ENCODE measurements at places on chromosomes 5 and 9.

- DNase-seq, result no peak
These were observed 67.9 kb downstream of the PSMB7 start for GRCh38 chr9:124347206-124347967.

GRCh38 chr9:137552022-137552768 is 516 bp downstream of the MRPL41 start:
- DNase-seq, result peak; percentile 11

DNA sequence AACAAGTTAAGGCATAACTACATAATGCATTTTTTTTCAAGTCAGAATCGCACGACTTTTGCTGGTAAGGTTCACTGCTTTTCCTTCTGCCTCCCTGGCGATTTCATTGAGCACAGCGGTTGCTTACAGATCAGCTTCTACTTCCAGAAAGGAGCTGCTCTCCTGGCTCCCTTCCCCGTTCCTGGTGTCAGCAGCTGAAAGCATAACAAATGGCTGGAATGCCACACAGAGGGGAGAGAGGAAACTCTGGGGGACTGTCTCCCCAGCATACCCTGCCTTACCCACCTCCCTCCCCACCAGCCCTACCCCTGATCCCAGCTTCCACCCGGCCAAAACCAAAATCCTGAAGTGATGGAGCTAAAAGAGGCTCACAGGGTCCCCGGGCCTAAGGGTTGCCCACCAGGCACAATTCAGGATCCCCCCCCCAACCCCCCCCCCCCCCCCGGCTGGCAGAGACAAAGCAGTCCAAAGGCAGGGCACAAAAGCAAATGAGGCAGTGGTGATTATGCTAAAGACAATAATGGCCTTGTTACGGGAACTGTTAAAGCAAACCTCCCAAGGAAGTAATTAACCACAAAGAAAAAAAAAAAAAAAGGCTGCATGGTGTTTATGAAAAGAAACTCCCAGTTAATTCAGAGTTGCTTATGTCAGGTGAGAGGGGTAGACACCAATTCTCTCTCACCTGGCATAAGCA is 126.1 kb upstream of the WWC1 start:
- DNase-seq, result peak; percentile 38

DNA sequence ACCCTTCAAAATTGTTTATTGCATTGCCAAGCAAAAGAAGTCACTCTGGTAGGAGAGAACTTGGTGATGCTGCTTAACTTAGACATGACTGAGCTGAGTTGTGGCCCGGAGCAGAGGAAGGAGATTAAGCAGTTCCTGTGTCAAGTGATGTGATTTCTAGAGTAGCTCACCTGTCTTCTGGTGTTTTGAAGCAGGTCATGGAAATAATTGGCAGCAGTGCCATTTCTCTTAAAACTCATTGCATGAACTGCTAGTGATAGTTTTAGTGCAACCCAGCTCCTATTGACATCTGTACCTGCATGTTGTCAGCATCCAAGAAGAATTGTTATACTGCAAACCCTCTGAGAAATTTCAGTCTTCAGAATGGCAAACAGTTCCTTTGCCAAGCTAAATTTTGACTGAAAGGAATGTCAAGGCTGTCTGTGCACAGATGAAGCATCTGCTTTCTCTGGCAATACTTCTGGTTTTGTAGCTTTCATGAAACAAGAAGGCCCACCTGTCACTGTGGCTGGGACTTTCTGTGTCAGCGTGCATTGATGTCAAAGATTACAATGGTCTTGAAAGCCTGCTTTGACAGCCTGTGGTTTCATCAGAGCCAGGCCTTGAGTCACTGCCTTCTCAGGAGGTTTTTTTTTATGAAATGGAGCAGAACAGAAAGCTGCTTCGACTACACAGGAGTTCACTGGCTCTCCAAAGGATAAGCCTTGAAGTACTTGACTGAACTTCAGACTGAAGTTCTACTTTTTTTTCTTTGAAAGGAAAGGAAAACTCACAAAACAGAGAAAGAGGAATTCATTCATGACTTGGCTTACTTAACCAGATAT is 90.6 kb downstream of the RALGPS1 start:
- no peak for DNase-seq

DNA sequence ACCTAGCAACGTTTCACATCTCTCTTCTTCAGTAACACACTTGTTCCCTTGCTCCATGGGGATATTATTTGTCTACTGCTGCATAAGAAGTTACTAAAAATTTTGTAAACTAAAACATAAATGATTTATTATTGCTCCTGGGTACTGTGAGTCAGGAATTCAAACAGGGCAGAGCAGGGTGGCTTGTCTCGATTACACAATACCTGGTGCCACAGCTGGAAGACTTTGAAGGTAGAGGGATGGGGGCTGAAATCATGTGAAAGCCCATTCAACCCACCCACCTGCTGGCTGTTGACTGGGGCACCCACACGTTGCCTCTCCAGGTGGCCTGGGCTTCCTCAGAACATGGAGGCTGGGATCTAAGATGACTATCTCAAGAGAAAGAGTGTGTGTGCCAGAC is 213.2 kb downstream of the ESM1 start:
- no peak for DNase-seq

- DNase-seq, result no peak
These were observed 15.2 kb upstream of the SH3RF2 start for GRCh38 chr5:145921211-145921610.

DNA sequence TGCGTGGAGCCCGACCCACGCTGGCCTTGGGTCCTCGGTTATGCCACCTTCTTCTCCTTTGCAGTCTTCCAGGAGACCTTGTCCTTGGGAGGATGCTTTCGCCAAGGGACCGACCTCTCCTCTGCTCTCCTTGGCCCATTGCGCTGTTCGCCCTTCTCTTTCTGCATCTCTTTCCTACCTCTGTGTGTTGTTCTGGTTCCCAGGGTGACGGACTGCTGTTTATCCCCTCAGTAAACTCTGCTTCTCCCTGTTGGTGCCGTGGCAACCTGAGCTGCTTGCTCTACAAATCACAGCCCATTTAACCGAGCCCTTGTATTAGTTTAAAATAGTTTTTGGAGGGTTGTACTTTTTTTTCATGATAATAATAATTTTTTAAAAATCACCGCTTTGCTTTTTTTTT is 97.9 kb downstream of the DAPK1 start:
- DNase-seq, result no peak

DNA sequence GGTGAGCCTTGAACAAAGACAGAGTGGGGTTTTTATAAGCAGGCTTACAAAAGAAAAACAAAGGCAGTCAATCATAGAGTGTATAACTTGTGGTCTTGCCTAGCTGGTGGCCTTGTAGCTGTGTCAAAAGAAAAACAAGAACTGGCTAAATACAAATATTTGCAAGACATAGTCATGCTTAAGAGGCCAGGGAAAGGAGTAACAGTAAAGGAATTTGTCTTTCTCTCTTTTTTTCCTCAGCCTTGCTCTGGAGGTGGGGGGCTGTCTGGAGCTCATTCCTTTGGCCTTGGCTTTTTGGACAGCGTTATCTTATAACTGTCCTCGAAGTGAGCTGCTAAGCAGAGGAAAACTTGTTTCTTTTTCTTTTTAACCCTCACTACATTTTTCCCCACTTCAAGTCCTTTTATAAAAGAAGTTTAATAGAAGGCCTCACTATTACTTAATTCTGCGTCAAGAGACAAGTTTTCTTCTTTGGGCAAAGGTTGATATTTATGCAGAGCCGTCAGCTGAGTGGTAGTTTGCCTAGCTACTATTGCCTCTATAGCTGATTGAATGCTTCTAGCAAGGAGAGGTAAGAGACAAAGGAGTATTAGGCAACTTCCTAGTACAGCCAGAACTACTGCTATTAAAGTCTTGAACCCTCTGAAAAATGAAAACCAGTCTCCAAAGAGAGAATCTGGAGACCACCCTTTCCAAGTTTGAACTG is 14.3 kb downstream of the CEL start:
- DNase-seq, result no peak

GRCh38 chr9:91307279-91307678 is 54.4 kb downstream of the AUH start:
- no peak for DNase-seq

- DNase-seq, result no peak
These were observed 16.3 kb upstream of the IGFBPL1 start for GRCh38 chr9:38440516-38440915.

DNA sequence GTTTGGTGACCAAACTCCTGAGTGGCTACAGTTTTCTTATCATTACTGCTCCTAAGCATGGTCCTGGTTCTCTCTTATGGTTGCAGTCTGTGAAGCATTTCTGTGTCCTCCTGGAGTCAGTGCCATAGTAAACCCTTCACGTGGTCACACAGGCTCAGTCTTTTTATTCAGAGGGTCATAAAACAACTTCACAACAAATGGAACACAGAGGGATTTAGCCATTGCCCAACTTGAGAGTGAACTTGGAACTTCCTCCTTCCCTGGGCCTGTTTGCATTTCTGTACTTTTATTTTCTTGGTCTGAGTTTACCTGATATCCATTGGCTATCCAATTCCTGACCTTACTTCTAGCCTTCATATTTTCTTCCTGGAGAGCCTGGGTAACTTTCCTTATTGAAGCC is 144.9 kb downstream of the CCDC192 start:
- no peak for DNase-seq

GRCh38 chr5:11082404-11082945 is 321.4 kb upstream of the DAP start:
- no peak for DNase-seq

DNA sequence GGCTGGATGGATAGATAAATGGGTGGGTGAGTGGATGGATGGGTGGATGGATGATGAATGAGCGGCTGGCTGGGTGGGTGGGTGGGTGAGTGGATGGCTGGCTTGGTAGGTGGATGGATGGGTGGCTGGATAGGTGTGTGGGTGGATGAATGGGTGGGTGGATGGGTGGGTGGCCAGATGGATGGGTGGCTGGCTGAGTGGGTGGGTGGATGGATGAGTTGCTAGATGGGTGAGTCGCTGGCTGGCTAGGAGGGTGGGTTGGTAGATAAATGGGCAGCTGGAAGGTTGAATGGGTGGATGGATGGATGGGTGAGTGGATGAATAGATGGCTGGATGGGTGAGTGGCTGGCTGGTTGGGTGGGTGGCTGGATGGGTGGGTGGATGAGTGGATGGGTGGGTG is 27.9 kb upstream of the CEP72 start:
- DNase-seq, result no peak

DNA sequence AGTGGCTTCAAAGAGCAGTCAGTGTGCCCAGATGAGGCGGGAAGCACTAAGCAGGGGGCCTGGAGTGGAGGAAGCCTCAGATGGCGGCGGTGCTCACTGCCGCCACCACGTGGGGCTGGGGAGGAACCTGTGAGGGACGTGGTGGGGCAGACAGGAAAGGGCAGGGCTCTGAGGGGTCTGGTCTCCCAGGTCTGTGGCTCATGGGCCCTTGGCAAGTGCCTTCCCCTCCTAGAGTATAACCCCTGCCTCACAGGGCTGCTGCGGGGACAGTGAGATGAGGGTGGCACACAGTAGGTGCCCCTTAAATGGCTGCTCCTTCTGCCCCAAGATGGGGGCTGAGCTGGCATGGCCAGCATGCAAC is 26.6 kb downstream of the NR5A1 start:
- DNase-seq, result no peak

DNA sequence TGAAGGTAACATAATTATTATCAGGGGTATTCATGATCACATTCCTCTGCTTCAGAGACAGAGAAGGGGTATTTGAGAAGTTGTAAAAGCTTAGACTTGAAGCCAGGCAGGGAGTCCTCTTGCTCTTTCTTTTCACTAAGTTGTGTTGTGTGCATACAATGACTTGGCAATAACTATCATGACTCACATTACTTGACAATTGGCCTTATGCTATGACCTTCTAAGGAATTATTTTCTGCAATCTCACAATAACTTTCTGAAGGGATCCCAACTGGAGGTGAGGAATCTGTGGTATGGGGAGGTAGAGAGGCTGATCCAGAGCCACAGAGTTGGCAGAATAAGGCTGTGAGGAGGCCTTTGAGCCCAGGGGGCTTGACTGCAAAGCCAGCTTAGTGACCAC is 622.3 kb downstream of the MTRR start:
- no peak for DNase-seq

DNA sequence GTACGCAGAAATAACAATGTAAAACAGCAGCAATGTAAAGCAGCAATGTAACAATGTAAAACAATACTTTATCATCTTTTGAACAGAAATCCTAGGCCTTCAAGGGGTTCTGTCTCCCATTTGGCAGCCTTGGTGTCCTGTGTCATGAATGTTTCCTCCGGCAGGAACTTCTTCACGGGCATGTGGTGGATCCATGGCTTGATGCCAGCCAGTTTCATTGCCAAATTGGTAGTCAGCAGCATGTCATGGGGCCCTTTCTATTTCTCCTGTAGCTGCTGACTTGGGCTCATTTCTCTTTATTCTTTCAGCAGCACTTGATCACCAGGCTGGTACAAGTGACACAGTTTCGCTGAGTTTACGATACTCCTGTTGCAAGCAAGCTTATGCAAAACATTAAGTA is 275.3 kb downstream of the HTR1A start:
- DNase-seq, result no peak

GRCh38 chr5:67058998-67059743 is 137.4 kb downstream of the CD180 start:
- no peak for DNase-seq

DNA sequence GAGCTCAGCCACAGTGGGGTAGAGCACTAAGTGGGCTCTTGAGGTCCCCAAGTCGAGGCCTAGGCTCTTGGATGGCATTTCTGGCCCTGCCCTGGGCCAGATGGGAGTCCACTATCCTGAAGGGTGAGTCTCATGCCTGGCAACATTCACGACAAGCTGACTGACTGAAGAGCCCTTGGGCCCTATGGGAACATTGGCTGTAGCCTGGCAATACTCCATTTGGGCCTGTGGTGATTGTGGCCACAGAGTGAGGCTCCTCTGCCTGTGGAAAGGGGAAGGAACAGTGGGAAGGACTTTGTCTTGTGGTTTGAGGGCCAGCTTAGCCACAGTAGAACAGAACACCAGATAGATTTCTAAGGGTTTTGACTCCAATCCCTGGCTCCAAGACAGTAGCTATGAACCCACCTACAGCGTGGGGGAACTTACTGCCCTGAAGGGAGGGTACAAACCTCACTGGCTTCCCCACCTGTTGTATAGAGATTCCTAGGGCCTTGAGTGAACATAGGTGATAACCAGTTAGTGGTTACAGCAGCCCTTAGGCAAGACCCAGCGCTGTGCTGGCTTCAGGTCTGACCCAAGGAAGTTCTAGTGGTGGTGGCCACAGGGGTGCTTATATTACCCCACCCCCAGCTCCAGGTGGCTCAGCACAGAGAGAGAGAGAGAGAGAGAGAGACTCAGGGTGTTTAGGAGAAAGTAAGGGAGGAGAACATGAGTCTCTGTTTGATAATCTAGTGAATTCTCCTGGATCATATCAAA is 72.4 kb downstream of the KIAA0825 start:
- DNase-seq, result no peak

- no peak for DNase-seq
These were observed 54.7 kb upstream of the SUSD3 start for GRCh38 chr9:93003552-93004407.

GRCh38 chr5:23303435-23303834 is 204.0 kb upstream of the PRDM9 start:
- DNase-seq, result no peak
